Fibroblast of lung (primary cell): ENCODE measurements at places on chromosomes 13 and 19. TPM values are rescaled to one million over a fixed set of nuclear protein-coding genes. Genes with fewer than 3 reads are reported as not detected.

DNA sequence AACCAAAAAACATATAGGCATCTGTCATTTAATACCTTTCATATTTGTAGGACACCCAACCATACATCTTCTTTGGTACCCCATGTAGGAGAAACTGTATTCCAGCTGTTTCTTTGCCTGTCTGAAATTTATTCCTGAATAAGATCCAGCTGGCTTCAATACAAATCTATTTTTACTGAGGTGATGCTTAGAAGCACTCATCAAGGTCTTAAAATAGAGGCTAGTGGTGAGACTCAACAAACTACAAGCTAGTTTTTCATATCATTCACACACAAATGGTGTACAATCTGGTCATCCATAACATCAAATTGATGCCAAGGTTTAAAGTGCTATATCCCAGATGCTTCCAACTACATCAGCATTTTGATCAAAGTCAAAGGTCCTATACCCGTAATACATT, 1071.3 kb upstream of the MIR17HG start:
- peak; percentile 7 for DNase-seq

DNA sequence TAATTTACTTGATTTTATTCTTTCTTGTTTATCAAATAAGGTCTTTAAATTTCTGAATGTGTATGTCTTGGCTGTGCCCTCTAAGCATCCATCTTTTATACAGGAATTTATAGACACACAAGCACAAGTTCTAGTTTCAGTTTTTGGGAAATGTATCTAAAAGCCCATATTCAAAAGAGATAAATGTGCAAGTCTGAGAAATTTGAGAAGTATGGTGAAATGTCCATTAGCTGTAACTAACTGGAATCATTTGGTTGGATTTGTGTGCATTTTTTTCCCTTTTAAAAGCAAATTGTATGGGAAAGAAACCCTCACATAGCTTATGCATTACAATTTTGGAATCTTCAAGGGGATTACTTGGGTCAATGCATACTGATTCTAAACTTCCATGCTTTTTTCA, 532.0 kb downstream of the KLF5 start:
- DNase-seq: no peak

- DNase-seq: no peak
These were observed 5.9 kb upstream of the GPR18 start for GRCh38 chr13:99264051-99264450.

DNA sequence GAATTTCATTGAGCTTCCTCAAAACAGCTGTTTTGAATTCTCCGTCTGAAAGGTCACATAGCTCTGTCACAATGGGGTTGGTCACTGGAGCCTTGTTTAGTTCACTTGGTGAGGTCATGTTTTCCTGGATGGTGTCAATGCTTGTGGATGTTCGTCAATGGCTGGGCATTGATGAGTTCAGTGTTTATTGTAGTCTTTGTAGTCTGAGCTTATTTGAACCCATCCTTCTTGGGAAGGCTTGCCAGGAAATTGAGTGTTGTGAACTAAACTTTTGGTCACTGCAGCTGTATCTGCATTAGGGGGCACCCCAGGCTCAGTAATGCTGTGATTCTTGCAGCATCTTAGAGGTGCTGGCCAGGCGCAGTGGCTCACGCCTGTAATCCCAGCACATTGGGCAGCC, 22.0 kb downstream of the BLOC1S3 start:
- DNase-seq: peak; percentile 56

GRCh38 chr19:35703343-35703742, 1.0 kb upstream of the ZBTB32 start:
- no peak for DNase-seq

DNA sequence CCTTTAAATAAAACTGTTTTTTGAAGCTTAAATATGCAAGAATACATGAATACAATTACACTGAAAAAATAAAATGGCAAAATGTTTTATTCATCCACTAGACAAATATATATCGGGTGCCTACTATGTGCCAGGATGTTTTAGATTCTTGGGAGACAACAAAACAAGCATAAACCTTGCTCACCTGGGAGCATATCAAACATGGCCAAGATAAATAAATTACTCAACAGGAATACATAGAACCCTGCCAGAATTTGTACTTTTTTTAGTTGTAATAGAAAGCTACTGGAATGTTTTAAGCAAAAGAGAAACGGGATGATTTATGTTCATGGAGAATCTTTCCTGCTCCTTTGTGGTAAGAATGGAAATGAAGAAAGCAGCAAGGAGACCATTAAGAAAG, 2358.5 kb upstream of the PCDH20 start:
- DNase-seq: no peak

GRCh38 chr19:46180701-46181387, 32.8 kb downstream of the IGFL2 start:
- DNase-seq: peak; percentile 27

- no peak for DNase-seq
These were observed 221.3 kb downstream of the MYO16 start for GRCh38 chr13:108850691-108851090.

GRCh38 chr19:15268192-15268927, 36.1 kb upstream of the EPHX3 start:
- no peak for DNase-seq

DNA sequence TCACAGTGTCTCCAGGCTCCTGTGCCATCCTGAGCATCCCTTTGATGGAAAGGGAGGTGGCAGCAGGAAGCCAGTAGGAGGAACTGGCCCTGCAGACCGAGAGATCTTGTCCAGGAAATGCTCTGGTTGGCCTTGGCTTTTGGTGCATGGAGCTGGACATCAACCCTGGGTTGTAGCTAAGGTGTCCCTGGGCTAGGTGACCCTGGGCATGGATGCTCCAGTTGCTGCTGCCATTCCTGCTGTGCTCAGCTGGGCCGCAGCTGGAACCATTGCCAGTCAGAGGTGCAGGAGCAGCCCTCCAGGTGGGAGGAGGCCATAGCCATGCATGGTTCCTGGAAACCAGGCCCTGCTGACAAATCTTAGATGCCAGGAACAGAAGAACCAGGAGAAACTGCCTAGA, 67.5 kb downstream of the ZNF98 start:
- DNase-seq: no peak

- DNase-seq: no peak
These were observed 25.3 kb downstream of the COG3 start for GRCh38 chr13:45490068-45490467.

- no peak for DNase-seq
These were observed 233.8 kb upstream of the EDNRB start for GRCh38 chr13:78152415-78152814.

DNA sequence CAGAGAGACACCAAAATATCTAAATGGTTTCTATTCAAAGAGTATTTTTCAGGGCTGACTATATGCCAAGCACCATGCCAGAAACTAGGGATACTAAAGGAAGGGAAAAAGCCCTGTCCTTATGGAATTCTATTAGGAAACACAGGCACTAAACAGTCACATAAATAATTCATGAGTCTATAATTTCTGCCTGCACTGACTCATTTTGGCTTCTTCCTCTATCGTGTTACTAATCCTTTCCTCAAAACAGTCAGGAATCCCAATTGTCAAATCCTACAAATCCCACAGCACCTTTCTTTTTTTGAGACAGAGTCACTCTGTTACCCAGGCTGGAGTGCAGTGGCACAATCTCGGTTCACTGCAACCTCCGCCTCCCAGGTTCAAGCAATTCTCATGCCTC, 29.2 kb downstream of the XPO4 start:
- DNase-seq: peak; percentile 50

DNA sequence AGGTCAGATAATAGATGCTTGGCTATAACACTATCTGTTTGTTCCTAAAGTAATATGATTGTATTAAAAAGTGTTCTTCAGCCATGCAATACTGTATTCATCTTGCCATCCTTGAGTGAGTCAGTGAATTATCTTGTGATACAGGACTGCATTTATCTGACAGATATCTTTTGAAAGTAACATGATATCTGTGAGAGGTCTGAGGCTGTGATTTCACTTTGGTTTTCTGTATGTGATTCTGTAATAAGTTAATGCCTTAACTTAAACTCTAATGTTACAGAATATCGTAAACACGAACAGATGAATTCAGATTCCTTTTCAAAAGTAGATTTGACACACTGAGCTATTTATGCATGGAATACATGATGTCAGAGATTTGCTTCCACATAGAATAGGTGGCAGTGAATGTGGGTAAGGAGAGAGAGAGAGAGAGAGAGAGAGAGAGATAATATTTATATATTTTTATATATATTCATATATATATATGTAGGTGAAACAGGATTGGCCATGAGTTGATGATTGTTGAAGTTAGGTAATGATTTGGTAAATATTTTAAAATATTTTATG, 97.9 kb upstream of the RNF113B start:
- DNase-seq: peak; percentile 61

DNA sequence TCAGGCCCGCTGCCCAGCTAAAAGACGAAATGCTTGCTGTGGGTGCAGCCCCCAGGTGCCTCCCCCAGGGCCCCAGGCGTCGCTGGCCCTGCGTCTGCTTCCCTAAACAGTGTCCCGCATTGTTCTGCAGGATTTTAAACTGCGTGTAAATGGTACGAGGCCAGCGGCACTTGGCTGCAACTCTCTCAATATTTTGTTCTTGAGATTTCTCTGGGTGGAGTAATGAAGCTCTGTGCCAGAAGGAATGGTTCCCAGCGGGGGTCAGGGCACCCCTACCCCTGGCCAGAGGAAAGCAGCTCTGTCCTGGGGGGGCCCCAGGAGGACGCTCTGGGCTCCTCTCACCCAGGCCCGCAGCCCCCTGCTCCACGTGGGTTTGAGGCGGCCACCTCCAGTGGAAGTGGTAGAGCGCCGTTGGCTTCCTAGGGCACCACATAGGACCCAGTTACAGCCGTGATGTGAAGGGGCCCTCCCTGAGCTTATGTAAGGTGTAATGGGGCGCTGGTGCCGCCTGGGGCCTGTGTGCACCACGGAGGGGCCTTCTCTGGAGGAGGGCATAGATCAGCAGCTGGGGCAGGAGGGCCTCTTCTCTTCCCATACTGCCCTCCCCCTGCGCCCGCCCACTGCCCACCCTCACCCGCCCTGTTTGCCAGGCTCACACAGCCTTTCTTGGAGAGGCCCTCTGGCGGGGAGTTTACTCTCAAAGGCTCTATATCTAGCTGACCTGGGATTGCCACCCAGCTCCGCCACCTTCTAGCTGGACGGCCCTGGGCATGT, 19.8 kb downstream of the PAK4 start:
- DNase-seq: no peak

DNA sequence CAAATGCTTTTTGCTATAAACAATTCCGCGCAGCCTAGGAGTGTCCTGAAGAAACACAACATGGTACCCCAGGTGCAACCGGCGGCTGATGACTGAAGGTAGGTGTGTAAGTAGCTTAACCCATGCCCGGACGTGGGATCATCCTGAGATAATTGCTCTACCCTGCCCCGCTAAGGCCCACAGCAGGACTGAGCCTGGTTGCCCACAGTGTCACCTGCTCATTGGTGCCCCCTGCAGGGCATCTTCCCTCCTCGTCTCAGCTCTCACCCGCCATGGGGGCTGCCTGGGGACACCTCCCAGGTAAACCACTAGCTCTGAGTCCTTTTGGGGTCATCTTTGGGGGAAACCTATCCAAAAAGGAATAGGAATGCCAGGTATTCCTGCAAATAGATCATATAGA, 22.3 kb downstream of the TMEM161A start:
- DNase-seq: no peak

DNA sequence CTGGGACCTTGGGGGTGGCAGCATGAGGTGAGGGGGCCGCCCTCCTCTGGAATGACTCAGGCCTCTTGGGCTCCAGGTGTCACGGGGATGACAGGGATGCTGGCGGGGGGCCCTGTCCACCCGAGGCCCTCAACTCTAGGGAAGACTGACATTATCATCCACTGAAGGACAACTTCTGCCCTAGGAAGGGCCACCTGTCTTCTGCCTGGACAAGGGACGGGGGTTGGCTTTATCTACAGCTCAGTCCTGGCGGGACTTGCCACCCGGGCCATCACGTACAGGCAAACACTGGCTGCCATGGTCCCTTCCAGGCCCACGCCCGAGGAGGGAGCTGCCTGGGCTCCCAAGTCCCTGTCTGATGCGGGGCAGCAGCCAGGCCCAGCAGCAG, 130.7 kb downstream of the STK24 start:
- DNase-seq: no peak

DNA sequence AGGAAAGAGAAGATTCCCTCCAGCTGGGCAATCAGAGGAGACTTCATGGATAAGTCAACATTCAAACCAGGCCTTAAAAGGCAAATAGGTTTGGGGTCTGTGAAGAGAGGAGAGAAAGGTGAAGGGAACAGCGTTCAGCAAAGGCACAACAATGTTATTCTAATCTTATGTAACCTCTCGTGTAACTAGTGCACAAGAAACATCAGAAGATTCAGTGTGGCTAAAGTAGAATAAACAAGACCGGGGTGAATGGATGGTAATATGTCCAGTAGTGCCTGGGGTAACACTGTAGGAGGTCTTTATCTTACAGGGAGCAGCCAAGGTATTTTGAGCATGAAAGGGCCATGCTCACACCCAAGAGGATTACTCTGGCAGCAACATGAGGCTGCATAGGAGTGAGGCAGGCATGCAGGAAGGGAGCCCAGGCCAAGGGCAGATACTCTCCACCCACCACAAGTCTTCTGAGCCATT, 24.1 kb downstream of the LHFPL6 start:
- DNase-seq: no peak

GRCh38 chr19:37966211-37966661, 59.2 kb downstream of the SIPA1L3 start:
- DNase-seq: no peak

DNA sequence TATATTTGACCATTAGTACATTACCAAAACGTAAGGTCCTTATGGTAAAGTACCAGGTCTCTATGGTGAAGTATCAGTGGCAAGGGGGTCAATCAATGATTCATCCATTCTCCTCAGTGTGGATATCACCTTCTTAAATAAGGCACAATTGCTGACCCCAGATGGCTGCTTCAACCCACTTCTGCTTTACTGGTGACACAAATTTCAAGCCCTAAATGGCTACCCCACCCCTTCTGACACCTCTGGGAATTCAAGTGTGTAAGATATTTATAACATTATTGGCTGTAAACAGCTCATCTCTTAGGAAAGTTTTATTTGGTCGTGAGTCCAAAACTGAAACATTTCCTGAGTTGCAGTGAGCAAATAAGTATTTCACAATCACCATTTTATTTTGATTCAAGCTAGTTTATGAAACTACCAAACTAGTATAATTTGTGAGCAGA, 7.9 kb upstream of the WBP4 start:
- DNase-seq: peak; percentile 63

DNA sequence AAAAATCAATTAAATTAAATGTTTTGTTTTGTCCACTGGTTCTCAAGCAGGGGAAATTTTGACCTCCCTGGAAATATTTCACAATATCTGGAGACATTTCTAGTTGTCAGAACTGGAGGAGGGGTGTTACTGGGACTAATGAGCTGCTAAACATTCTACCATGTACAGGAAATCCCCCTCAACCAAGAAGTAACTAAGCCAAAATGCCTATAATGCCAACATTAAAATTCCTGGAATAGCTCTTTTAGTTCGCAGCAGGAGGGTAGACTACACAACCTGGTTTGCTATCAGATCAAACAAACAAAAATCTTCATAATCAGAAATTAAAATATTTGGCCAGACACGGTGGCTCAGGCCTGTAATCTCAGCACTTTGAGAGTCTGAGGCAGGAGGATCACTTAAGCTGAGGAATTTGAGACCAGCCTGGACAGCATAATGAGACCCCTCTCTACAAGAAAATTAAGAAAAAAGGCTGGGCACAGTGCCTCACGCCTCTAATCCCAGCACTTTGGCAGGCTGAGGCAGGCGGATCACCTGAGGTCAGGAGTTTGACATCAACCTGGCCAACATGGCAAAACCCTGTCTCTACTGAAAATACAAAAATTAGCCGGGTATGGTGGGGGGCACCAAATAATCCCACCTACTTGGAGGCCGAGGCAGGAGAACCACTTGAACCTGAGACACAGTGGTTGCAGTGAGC, 13.7 kb upstream of the SMARCA4 start:
- DNase-seq: peak; percentile 52

IGFL1 gene
- not detected in 2 replicates for polyA plus RNA-seq

CYP2A13 gene
- polyA plus RNA-seq: not detected in 2 replicates

PEX11G gene
- 1.2 and 1.5 TPM in 2 replicates for polyA plus RNA-seq

EPS8L1 gene
- polyA plus RNA-seq: 1.9 and 2.2 TPM in 2 replicates

FSD1 gene
- polyA plus RNA-seq: 4.6 and 7.1 TPM in 2 replicates
